ENCODE measurements at places on chromosomes 2 and 18.

DNA sequence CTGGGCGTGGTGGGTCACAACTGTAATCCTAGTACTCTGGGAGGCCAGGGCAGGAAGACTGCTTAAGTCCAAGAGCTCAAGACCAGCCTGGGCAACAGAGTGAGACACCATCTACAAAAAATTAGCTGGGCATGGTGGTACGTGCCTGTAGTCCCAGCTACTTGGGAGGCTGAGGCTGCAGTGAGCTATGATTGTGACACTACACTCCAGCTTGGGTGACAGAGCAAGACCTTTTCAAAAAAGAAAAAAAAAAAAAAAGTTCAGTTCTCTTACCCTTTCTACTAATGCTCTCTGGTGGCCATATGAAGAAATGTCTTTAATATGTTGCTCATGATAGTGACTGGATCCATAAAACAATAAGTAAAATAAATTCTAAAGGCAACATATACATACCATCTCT, 14.9 kb downstream of the TYW5 start:
- no peak for DNase-seq

DNA sequence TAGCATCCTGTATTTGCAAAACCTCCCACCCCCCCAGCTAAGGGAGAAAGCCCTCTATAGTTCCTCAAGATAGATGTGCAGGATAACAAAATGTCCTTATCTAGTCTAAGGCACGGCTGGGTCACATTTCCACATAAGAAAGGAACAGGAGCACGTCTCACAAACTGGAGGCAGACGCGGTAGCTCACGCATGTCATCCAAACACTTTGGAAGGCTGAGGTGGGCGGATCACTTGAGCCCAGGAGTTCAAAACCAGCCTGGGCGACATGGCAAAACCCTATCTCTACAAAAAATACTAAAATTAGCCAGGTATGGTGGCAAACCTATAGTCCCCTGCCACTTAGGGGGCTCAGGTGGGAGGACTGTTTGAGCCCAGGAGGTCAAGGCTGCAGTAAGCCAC, 9.3 kb downstream of the SF3B1 start:
- no peak for DNase-seq

GRCh38 chr2:60439219-60439974, 114.1 kb downstream of the BCL11A start:
- DNase-seq: no peak

DNA sequence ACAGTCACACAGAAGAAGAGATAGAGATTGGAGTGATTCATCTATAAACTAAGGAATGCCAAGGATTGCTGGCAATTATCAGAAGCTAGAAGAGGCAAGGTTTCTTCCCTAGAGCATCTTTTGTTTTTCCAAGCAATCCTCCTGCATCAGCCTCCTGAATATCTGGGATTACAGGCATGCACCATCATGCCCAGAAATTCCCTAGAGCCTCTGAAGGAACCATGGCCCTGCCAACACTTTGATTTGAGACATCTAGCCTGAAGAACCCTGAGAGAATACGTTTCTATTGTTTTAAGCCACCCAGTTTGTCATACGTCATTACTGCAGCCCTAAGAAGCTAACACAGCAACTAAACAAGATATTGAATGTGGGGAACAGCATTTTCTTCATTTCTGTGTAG, 525.0 kb downstream of the ERBB4 start:
- no peak for DNase-seq

DNA sequence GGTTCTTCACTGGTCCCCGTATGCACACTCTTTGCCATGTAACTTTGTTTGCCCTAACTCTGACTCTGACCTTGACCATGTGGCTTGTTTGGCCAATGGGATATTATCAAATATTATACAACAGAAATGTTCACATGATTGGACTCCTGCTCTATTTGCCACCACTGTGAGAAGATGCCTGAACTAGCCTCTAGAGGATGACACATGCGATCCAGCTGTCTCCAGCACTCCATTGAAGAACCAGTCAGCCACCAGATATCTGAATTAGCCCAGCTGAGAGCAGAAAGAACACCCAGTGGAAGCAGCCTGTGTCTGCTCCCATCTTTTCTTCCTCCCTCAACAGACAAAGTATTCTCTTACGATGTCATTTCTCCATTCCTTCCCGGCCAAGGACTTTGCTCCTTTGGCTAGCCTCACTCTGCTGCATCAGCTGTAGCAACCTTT, 412.1 kb downstream of the IRS1 start:
- DNase-seq: no peak

DNA sequence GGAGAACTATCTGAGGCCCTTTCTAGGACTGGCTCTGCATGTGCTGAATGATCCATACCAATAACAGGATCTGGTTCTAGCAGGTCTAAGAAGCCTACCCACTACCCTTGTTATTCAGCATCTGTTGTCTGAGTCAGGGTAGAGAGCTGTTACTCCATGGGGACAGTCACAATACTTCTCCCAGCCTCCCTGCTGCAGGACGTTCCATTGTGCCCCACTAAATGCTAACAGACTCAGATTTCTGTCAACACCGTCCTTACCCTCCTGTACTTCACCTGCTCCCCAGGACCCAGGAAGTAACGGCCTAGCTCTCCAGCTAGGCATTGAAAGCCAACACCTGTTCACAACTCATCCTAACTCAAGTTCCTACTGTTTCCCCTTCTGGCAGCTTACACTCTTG, 719.7 kb upstream of the ID2 start:
- DNase-seq: no peak

DNA sequence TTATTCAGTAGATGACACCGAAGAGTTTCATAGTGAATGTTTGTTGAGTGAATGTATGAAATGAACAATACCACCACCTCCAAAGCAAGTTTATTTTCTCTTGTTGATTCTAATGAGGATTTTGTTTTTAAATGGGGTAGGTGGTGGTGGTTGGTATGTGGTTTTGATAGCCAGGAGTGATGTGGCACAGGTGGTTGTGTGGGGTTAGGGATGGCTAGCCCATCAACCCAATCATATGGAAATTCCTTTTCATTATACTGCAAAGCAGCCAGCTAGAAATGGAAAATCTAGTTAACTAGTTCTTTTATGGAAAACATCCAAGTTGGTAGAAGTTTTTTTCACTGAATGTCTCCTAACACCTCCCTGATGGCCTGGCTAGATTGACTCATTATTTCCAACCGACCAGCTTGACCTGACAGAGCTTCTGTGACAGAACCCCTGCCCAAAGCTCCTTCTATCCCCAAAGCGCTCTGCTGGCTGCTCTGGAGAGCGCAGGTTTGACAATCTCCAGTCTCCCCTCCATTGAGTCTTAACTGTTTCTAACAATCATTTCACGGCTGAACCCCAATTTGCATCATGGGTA, 376.9 kb downstream of the MTX2 start:
- no peak for DNase-seq

GRCh38 chr2:144489315-144489916, 30.5 kb downstream of the ZEB2 start:
- DNase-seq: no peak

GRCh38 chr2:183991968-183992367, 606.4 kb upstream of the ZNF804A start:
- DNase-seq: no peak
